ENCODE measurements at places on chromosomes 2 and 18. TPM values are rescaled to one million over a fixed set of nuclear protein-coding genes. Genes with fewer than 3 reads are reported as not detected.

Gene UGT1A8
- total RNA-seq: 1.3 TPM

Gene VPS4B
- 92.1 TPM for total RNA-seq

Gene PRSS56
- not detected for total RNA-seq

Gene RNMT
- 14.2 TPM for total RNA-seq

Gene MC5R
- 0.57 TPM for total RNA-seq

Gene PXDN
- 10.9 TPM for total RNA-seq

Gene KCNG2
- not detected for total RNA-seq

Gene MAL
- total RNA-seq: 1,903 TPM

Gene POTEC
- total RNA-seq: not detected

Gene ORC4
- total RNA-seq: 52.0 TPM

Gene C1GALT1C1L
- 0.38 TPM for total RNA-seq

Gene CREG2
- 0.67 TPM for total RNA-seq

Gene MARCHF4
- not detected for total RNA-seq

Gene CHRND
- total RNA-seq: not detected

Gene LBX2
- total RNA-seq: 0.38 TPM

Gene LRRC30
- total RNA-seq: not detected

Gene MTX2
- 39.9 TPM for total RNA-seq

Gene SATB2
- 0.87 TPM for total RNA-seq

Gene MAPRE2
- 1.5 TPM for total RNA-seq

Gene UGT1A6
- total RNA-seq: 67.1 TPM

Gene SERPINB4
- total RNA-seq: 309 TPM

Gene DSG2
- 9.9 TPM for total RNA-seq

Gene GPR17
- not detected for total RNA-seq

Gene NT5C1B
- total RNA-seq: not detected

Gene UGT1A3
- total RNA-seq: 7.6 TPM

Gene MAP4K3
- 35.1 TPM for total RNA-seq

Gene RUFY4
- not detected for total RNA-seq

Gene POTEJ
- total RNA-seq: not detected

Gene SLC19A3
- 1.1 TPM for total RNA-seq

Gene DSEL
- 0.45 TPM for total RNA-seq

Gene SEH1L
- total RNA-seq: 55.5 TPM

Gene TEX44
- not detected for total RNA-seq

Gene MYO7B
- total RNA-seq: not detected

Gene LMAN1
- 70.1 TPM for total RNA-seq

Gene WNT6
- total RNA-seq: not detected

Gene CCNT2
- 23.1 TPM for total RNA-seq

Gene YPEL5
- 42.4 TPM for total RNA-seq

Gene NEU4
- total RNA-seq: not detected

Gene KLHL41
- total RNA-seq: 0.76 TPM

Gene RAD51AP2
- 0.04 TPM for total RNA-seq

Gene TMEM169
- not detected for total RNA-seq

All from esophagus squamous epithelium (tissue), 5 donors.